ENCODE measurements at places on chromosomes 7 and 10.
A peak's percentile ranks its signal among the peaks of the same experiment; 100 is the strongest.

DNA sequence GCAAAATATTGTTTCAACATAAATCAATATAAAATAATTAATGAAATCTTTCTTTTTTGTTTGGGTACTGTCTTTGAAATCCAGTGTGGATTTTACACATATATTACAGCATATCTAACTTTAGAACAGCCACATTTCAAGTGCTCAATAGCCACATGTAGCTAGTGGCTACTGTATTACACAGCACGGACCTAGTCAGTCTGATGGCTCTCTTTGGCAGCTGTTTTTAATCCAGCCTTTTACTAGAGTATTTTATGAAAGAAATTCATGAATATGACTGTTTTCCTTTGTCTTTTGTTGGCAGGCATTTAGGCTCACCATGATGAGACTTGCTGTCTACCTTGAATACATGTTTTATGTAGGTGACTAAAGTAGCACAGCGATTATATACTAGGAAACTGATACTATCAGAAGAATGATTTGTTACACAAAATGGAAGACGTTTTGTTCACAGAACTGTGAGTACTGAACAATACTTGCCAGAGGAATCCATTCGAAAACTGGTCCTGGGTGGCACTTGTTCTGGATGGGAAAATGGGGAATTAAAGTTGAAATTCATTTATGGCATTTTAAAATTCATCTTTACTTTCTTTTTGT is 386.7 kb downstream of the PHTF2 start:
- DNase-seq, result no peak

DNA sequence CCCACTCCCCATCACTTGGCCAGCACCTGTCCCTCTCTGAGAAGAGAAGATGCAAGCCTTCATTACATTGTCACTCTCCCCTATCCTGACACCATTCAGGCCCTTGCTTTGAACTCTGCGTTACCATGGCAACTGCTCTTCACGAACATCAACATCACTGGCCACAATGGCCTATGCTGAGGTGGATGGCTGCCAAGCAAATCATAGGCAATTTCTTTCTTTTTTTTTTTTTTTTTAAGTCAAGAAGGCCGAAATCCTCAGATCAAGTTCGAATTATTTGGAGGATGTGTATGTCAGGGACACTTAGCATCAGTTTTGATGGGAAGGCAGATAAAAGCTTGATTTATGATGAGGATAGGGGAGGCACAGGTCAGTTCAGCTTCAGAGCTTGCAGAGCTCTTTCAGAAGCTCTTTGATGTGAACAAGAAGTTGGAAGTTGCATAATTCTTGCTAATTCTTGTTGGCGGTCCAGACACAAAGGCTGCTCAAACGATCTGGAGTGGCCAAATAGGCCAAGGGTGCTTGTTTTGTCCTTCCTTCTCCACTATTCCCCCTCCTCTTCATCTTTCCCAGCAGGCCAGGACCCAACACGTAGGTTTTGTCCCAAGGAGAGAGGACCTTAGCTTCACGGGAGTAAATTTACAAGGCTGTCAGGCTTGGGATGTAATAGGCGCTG is 179.9 kb upstream of the NPVF start:
- DNase-seq, result no peak

DNA sequence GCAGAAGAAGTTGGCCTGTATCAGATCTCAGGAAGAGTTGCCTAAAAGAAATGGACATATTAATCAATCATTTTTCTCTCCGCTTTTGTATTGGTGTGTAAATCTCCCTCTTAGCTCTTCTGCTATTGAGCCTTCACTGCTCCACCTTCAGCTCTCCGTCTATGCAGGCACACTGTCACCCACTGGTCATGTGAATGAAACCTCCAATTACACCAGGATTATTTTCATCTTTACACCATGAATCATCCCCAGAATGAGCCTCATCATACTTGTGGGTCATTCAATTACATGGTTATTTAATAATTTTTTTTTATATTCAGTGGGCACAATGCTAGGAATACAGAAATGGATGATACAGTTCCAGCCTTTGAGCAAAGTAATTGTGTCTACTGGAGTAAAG is 92.6 kb downstream of the LRRC4 start:
- peak; percentile 32 for DNase-seq

- no peak for DNase-seq
Observed at GRCh38 chr7:156703773-156704482, 63.4 kb downstream of the RNF32 start.

DNA sequence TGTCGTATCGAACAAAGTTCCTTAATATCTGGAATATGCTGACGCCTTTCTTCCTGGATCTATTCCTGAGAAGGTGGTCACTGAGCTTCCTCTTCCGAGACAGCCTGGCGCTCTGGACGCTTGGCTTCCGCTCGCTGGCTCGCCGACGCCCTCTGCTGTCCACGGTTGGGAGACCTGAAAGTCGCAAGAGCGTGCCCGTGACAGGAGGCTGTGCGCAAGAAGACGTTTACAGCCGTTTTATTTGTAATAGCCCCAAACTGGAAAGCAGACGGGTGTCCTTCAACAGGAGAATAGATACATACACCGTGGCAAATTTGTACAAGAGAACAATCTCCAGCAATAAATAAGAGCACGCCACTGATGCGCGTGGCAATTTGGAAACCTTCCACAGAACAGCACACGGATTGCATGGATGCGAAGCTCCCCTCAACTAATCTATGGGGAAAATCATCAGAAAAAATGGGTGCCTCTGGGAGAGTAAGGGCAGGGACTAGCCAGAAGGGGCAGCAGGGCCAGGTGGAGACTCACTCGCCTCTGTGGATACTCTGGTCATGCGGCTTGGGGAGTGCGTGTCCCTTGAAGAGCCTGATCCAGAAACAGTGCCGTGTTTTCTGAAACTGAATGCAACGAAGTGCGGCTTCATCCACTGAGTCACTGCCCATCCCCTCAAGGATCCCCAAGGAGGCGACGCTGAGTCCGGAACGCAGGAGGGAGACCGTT is 41.5 kb upstream of the BNIP3 start:
- peak; percentile 37 for DNase-seq

DNA sequence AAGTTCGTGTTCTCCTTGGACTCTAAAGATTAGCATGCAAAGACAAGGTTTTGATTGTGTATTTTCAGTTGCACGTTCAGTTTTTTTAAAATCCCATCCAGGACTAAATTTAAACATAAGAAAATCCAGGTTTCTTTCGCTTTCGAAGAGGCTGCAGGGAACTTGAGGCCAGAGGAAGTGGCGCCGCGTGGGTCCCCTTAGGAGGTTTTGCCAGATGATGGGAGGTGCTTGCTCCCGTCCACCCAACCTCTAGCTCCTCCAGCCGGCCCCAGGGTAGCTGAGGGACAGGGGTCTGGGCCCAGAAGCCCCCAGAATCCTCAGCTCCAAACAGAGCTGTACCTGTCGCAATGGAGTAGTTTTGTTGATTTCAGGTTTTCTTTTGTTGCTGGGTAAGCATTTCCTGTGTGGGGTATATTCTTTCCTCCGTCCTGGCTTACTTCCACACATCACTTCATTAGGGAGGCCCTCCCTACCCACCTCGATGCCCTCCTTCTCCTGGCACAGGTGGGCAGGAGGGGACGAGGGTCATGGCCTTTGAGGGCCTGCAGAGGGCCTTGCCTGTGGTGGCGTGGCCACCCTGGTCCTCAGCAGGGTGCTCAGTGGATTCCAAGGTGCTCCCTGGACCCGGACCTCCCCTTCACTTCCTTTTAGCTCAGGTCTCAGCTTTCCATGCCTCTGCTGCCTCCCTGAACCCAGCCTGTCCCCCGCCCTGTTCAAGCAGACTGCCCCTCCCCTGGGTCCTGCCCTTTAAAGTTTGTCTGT is 32.6 kb downstream of the LHPP start:
- DNase-seq, result no peak

- DNase-seq, result no peak
Observed at GRCh38 chr7:42574685-42575084, 337.2 kb downstream of the C7orf25 start.

DNA sequence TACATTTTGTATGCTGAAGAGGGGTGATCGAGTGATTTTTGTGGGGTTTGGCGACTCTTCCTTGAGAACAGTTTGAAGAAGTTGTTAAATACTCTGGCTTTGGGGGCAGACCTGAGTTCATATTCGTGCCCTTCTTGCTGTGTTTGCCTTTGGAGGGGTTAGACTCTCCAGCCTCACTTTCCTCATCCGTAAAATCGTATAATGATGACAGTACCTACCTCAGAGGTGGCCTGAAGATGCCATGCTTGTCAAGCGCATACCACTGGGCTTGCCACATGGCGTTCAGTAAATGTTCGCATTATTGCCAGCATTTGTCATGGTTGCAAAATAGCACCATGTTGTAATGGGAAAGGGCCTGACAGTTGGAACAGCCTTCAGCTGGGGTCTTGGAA is 1.3 kb downstream of the STK17A start:
- peak; percentile 52 for DNase-seq

DNA sequence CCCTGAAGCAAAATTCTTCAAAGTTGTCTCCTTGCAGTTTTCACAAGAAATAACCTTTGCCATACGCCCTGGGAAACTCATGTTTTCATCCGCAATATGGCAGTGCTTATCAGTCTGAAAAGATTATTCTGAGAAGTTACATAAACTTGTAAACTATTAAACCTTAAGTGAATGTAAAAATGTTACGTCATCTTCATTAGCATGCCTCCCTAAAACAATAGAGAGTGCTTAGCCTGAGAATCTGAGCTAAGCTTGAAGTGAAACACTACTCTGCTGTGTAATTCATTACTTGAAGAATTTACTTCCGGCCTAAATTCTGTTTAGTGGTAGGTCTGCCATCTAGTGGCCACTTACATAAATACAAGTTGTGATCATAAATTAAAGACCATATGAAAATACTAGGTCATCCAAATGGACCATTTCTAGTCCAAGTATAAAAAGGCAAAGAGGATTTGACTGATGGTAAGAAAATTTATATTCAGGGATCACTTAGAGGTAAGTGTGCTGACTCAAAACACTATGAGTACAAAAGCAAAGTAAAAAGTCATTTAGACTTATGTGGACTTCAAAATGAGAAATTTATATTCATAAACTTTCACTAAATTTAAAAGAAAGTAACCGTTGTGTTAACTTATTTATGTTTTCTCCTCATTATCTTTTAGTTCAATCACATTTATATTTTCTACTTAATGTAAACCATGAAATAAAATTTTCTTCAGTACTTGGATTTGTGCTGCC is 745.1 kb upstream of the LRRTM3 start:
- peak; percentile 3 for DNase-seq

DNA sequence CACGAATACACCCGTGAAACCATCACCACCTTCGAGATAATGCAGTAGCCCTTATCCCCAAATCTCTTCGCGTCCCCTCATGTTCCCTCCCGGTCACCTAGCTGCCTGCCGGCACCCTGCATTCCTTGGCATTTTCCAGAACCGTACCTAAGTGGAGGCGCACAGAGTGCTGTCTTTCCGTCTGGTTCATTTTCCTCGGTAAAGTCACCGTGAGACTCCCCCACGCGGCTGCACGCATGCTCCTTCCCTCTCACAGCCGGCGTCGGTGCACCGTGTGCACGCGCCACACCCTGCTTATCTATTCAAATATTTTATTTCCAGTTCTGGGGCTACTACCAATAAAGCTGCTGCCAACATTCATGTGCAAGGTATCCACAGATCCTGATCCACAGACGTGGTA is 65.5 kb upstream of the NKX6-2 start:
- DNase-seq, result no peak

- peak; percentile 53 for DNase-seq
Observed at GRCh38 chr10:70302292-70302691, 18.5 kb upstream of the NPFFR1 start.

GRCh38 chr10:14820010-14820774 is 17.6 kb downstream of the CDNF start:
- peak; percentile 83 for DNase-seq

DNA sequence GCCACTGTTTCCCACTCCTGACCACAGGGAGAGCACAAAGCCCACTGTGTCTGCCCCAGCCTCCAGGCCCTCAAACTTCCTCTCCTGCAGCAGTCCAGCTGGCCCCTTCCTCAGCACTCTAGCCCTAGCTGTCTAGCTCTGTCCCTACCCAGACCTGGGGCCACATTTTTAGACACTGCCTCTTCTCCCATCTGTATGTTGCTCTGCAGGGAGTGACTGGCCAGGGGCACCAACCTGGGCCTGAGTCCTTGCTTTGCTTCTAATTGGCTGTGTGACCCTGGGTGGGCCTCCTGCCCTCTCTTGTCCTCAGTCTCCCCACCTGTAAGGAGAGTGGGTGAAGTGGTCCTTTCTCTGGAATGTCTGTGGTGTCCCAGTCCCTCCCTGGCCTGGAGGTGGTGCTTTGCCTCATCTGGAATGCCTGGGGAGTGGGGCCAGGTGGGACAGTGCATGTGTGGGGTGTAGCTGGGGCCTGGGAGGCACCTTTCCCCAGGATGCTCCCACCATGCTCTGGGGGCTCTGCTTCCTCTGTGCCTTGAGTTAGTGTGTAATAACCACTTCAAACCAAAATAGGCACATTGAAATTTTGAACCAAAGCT is 25.1 kb downstream of the AQP1 start:
- DNase-seq, result no peak

DNA sequence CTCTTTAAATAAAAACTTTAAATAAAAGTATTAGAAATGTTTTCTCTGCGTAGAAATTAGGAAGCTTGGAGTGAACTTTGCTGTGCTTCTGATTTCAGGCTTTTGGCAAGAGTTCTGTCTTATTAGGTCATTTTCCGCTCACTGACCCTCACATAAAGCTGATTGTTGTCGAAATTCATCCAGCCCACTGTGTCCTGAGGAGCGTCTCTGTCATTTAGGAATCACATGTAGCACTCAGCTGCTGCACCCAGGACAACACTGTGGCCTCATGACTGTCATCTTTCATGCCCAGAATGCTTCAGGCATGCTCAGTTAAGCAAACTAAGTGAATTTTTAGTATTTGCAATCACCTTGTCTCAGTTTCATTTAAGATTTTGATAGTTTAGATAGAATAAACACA is 57.8 kb upstream of the MSRB2 start:
- DNase-seq, result no peak

Measured in AG09319 (cell line).